Fibroblast of pulmonary artery (primary cell): ENCODE measurements at places on chromosomes 6 and 20.

GRCh38 chr20:33411711-33412483 is 10.6 kb upstream of the CDK5RAP1 start:
- DNase-seq, result no peak

DNA sequence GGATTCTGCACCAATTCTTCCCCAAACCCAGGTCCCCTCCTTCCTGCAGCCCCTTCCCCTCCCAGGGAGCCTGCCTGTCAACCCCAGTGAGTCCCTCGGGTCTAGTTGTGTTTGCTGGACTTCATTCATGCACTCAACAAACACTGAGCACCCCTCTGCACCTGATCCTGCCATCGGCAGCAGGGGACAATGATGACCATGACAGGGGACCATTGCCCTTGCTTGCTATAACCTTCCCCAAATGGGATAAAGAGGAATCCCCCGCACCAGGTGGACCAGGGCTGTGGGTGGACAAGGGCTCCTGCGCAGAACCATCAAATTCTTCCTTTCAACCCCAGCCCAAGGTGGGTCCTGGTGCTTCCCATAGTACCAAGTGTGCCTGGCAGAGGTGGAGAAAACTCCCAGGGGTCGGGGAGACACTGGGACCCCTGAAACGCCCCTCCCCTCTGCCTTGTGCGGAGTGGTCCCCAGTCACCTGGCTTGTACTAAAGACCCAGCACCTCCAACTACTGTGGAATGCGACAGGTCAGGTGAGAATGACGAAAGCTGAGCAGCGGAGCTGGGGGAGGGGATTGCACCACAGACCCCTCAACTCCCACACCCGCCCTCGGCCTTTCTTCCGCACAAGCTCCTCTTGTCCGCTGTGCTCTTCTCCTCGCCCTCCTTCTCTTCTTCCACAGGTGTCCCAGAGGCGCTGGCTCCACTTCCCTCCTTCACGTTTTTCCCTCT is 119.9 kb upstream of the ZNF217 start:
- no peak for DNase-seq

DNA sequence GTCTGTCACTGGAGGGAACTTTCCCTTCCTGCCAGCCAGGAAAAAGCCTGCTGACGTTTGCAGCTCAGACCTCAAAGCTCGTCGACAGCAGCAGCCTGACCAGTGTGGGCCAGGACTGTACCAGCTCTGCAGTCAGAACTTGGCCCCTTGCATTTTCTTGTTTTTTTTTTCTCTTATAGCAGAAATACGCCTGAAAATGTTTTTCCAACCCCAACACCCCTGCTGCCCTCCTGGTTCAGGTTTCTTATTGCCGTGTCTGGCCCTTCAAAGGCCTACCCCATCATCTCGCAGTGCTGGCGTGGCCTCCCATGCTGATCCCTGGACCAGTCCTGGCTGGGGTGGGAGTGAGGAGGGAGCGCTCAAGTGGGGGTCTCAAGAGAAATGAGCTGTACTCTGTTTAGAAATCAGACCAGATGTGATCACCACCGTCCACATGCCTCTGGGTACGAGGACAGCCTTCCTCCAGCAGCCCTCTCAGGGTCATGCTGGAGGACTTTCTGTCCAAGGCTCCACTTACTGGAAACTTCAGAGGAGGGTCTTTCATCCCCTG is 169.0 kb downstream of the FOXC1 start:
- no peak for DNase-seq

- peak; percentile 91 for DNase-seq
Measured at GRCh38 chr6:108565893-108566292, 5.2 kb downstream of the FOXO3 start.

- peak; percentile 47 for DNase-seq
Measured at GRCh38 chr6:151154418-151154817, 85.3 kb upstream of the AKAP12 start.

DNA sequence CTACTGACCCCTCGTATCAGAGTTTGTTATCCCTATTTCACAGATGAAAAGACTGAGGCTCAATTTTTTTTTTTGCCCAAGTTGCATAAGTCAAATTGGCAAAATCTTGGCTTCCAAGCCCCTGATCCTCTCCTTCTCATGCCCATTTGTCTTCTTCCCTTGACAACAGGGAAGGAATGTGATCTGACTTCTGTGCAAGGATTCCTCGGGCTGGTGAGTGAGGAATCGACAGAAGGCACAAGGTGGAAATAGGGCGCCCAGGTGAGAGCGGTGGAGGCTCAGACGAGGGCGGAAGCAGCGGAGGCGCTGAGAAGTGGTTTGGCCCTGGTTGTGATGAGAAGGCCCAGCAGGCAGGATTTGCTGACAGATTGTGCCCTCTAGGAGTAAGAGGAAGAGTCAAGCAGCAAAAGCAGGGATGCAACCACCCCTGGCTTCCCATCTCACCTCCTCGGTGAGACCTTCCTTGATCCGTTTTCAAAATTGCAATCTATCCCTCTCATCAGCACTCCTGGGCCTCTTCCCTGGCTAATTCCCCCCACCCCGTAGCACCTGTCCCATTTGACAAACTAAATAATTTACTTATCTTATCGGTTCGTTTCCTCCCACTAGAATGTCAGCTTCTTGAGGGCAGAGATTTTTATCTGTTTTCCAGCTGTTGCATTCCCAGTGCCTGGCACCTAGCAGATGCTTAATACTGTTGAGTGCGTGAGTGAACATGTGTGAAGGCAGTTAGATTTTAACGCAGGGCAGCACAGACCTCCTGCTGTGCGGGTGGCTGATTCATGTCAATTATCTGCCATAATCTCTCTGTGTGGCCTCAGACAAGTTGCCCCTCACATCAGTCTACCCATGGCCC is 3.7 kb upstream of the SIRPA start:
- no peak for DNase-seq

DNA sequence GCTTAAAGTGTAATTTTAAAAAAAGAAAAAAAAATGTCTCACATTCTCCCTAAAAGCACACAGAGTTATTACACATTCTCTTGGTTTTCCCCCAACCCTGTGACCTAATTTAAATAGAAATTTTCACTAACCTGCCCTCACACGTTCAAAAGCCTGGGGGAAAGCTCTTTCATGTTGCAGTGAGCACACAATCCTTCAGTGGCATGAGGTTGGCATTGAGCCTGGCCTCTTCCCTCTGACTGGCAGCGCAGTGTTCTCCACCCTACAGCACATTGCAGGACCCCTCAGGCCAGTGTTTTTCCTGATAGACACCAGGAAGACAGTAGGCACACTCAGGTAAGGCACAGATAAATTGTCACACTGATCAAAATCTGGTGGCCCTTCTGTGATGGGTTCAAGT is 34.1 kb downstream of the TNFRSF21 start:
- no peak for DNase-seq

GRCh38 chr6:75691012-75691411 is 58.0 kb upstream of the MYO6 start:
- DNase-seq, result peak; percentile 50

GRCh38 chr20:49228676-49229075 is 9.5 kb downstream of the DDX27 start:
- DNase-seq, result no peak

GRCh38 chr6:167244991-167245390 is 46.1 kb upstream of the UNC93A start:
- no peak for DNase-seq

- DNase-seq, result no peak
Measured at GRCh38 chr20:17940224-17940971, 28.2 kb downstream of the SNX5 start.

- no peak for DNase-seq
Measured at GRCh38 chr6:136166815-136167214, 83.3 kb downstream of the MTFR2 start.

DNA sequence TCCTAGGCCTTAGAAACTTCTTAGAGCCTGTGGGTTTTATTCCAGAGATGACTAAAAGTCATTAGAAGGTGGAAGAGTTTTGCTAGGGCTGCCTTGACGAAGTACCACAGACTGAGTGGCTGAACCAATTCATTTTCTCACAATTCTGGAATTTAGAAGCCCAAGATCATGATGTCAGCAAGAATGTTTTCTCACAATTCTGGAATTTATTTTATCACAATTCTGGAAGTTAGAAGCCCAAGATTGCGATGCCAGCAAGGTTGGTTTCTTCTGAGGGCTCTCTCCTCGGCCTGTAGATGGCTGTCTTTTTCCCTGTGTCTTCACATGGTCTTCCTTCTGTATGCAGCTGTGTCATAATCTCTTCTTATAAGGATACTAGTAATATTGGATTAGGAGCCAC is 672.9 kb upstream of the MARCKS start:
- DNase-seq, result peak; percentile 80

DNA sequence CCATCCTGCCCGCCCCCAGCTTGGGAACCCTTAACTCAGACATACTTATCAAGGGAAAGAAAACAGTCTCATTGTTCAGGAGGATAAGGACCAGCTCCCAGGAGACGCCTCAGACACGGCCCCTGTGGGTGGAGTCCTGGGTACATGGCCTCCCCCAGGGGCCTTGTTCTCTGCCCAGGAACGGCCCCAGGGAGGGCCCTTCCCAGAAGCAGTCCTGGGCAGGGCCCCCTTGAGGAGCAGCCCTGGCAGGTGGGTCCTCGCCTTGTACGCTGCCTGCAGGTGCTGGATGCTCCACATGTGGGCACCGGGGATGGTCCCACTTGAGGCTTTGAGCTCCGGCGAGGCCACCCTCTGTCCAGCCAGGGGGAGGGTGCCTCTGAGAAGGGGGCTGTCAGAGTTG is 4.5 kb upstream of the GATA5 start:
- peak; percentile 33 for DNase-seq

DNA sequence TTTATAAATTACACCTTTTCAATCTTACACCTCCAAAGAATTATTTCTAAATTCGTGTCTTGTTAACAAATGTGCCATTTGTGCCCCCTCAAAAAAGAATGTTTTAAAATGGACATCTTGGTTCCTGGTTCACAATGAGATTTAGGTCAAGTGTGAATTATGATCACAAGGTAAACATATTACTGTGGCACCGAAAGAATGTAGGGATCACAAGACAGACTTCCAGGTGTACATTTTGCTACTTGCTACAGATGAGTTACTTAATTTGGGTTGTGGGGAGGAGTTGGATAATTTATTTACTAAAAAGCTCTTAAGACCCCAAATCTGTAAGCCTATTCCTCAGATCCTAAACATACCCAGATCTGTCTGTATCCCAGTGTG is 25.0 kb upstream of the ADTRP start:
- no peak for DNase-seq

GRCh38 chr20:49935746-49936152 is 448 bp upstream of the RNF114 start:
- DNase-seq, result no peak

GRCh38 chr6:45608252-45608913 is 230.6 kb upstream of the SUPT3H start:
- DNase-seq, result peak; percentile 57

GRCh38 chr6:126701676-126702560 is 362.0 kb downstream of the CENPW start:
- no peak for DNase-seq

DNA sequence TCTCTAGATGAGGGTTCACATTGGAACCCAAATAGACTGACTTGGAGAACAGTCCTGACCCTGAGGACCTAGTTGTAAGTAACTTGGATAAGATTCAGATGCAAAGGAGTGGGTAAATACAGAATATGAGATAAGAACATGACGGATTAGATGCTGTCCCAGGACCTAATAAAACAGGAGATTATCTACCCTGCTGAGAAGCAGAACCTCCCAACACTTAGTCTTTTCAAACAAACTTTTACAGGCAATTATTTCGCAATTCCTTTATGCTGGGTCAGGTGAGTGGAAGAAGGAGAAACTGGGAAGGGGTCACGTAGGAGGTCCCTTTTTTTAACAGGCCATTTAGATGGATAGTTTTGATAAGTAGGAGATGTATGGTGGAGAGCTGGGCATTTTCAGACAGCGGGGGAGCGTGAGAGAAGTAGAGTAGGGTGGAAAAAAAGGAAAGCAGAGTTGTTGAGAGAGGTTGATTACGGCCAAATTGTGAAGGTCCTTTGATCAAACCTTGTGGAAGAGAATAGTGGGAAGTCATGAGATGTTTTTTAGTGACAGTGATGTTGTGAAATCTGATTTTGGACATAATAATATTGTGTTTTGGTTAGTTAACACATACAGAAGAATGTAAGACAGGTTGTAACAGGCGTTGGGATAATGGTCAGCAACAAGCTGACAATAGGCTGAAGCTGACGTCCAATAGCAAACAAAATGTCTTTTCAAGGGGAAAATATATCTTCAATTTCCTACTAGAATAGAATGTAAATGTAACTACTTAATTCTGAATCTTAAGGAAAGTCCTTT is 32.8 kb downstream of the FAM83B start:
- no peak for DNase-seq

DNA sequence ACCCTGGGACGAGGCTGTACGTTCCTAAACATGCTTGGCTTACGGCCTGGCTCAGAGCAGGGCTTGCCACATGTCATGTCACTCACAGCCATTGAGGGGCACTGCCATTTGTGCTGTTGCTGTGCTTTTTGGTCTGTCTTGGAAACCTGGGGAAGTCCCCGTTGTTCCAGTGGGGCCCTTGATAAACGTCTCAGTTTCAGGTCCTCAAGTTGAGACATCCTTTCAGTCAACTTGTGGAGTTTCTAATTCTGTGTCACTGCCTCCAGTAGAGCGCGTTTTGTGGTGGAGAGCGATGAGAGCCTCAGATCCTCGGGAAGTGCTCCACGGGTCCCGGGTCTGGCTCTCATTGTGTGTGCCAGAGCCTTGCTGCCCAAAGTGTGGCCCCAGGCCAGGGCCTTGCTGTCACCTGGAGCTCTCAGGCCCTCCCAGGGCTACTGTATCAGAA is 43.0 kb upstream of the CCR6 start:
- DNase-seq, result no peak

- DNase-seq, result no peak
Measured at GRCh38 chr6:107062691-107063090, 34.7 kb downstream of the MTRES1 start.
